Naive B cell (primary cell): ENCODE measurements at places on chromosomes 2 and 18. TPM values are rescaled to one million over a fixed set of nuclear protein-coding genes. Genes with fewer than 3 reads are reported as not detected.

The NOL4 gene
- not detected for polyA plus RNA-seq

The COL6A3 gene
- not detected for polyA plus RNA-seq

The SERPINB13 gene
- polyA plus RNA-seq = not detected

The CLK1 gene
- 68.3 TPM for polyA plus RNA-seq

The CMPK2 gene
- 7.2 TPM for polyA plus RNA-seq

The LRRC30 gene
- polyA plus RNA-seq = not detected

The SCG2 gene
- polyA plus RNA-seq = not detected

The EFHD1 gene
- polyA plus RNA-seq = not detected

The LYPD6 gene
- polyA plus RNA-seq = not detected

The SETBP1 gene
- 8.3 TPM for polyA plus RNA-seq

The GNAL gene
- polyA plus RNA-seq = 0.13 TPM

The NDC80 gene
- polyA plus RNA-seq = 1.7 TPM

The RGPD3 gene
- 0.05 TPM for polyA plus RNA-seq

The L3MBTL4 gene
- 2.7 TPM for polyA plus RNA-seq

The CRYBA2 gene
- not detected for polyA plus RNA-seq

The CIDEA gene
- not detected for polyA plus RNA-seq

The RAB17 gene
- not detected for polyA plus RNA-seq

The NAT8 gene
- not detected for polyA plus RNA-seq

The SLC5A6 gene
- 22.2 TPM for polyA plus RNA-seq

The RPRM gene
- polyA plus RNA-seq = not detected

The CEBPZ gene
- polyA plus RNA-seq = 31.5 TPM

The FAM124B gene
- polyA plus RNA-seq = not detected

The DNAH6 gene
- 0.69 TPM for polyA plus RNA-seq

The HADHB gene
- 109 TPM for polyA plus RNA-seq

The LIPG gene
- not detected for polyA plus RNA-seq

The ANTXR1 gene
- not detected for polyA plus RNA-seq

The XDH gene
- not detected for polyA plus RNA-seq

The CABLES1 gene
- not detected for polyA plus RNA-seq

The GLI2 gene
- polyA plus RNA-seq = not detected

The LBX2 gene
- polyA plus RNA-seq = not detected

The FSHR gene
- polyA plus RNA-seq = not detected

The PLCD4 gene
- not detected for polyA plus RNA-seq
